ENCODE measurements at places on chromosomes 16 and 17. TPM values are rescaled to one million over a fixed set of nuclear protein-coding genes. Genes with fewer than 3 reads are reported as not detected.

Gene SP2
- total RNA-seq = 11.9 TPM

Gene TP53TG3F
- total RNA-seq = not detected

Gene AGRP
- total RNA-seq = not detected

Gene MYOCD
- 2.5 TPM for total RNA-seq

GRCh38 chr16:74296104-74296431, 546 bp upstream of the PSMD7 start:
- H3K4me3 ChIP-seq = peak overlapping the region; percentile 96
- H3K36me3 ChIP-seq = peaks cover 17% of the 10 kb centered on the region
- no peak for DNase-seq
- H3K27ac ChIP-seq = peak overlapping the region; percentile 97

DNA sequence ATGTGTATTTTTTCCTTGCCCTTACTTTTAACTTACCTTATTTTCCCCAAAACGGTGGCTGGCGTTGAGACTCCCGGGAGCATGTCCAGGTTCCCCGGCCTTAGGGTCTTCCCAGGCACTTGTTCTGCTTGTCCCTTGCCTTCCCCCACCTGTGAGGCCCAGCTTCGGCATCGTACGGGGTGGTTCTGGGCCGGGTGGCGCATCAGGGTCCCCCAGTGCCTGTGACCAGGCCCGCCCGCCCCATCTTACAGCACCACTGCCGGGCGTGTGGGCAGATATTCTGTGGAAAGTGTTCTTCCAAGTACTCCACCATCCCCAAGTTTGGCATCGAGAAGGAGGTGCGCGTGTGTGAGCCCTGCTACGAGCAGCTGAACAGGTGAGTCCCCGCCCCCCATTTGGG, 7.4 kb downstream of the HGS start:
- no peak overlapping the region for H3K4me3 ChIP-seq
- H3K36me3 ChIP-seq = peaks cover 3% of the 10 kb centered on the region
- H3K27me3 ChIP-seq = no peaks in the 10 kb centered on the region
- H3K27ac ChIP-seq = no peak overlapping the region
- no peak for DNase-seq
- no peaks in the 10 kb centered on the region for H3K4me1 ChIP-seq

DNA sequence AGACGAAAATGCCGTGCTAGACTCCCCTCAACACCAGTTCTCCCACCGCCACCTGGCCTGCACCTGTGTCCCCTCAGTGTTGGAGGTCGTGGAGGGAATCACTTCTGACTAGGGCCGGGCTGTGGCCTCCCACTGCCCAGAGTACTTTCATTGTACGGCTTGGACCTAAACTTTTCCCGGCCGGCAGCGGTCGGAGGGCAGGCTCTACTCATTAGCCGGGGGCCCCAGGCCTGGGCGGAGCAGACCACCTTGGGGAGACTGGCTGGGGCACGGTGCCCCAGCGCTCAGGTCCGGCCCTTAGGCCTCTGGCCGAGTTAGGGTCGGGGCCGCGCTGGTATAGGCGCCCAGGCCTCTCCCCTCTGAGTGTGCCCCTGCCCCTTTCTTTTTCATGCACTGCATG, 639 bp downstream of the CLDN6 start:
- H3K27ac ChIP-seq = no peak overlapping the region
- H3K4me3 ChIP-seq = no peak overlapping the region
- H3K27me3 ChIP-seq = peaks cover 32% of the 10 kb centered on the region
- no peaks in the 10 kb centered on the region for H3K36me3 ChIP-seq

GRCh38 chr17:32490101-32490482, 3.3 kb downstream of the CDK5R1 start:
- DNase-seq = peak; percentile 80
- peak overlapping the region; percentile 53 for H3K4me3 ChIP-seq
- no peak overlapping the region for H3K27ac ChIP-seq
- H3K36me3 ChIP-seq = peaks cover 40% of the 10 kb centered on the region

DNA sequence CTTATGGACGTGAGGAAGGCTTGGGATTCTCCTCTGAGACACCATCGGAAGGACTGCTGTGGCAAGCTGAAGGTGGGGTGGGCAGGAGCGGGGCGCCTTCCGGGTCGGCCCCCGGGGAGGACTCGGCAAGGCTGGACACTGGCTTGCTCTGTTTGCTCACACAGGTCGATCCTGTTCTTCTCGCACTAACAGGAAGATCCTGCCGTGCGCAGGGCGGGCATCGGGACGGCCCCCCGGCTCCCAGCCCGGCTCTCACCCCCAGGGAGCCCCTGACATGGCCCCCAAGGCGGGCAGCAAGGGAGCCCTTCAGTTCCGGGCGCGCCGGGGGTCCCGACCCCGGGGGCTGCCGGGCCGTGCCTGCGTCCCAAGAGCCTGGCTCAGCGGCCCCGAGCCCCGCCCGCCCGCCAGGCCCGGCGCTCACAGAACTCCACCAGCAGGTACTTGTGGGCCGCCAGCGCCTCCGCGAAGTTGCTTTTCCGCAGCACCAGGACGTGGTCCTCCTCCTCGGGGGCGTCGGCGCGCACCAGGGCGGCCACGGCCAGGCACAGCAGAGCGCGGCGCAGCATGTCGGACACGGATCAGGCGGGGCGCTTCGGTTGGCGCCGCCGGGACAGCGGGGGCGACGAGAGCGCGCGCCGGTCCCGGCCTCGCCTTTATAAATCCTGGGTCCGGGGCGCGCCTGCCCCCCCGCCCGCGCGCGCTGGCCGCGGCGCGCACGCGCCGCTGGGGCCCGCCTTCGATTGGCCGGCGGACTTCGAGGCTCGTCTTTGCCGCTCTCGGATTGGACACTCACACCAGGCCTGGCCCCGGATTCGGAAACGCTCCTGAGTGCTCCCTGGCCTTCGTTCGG, at the start of gene P4HB:
TSS of gene P4HB (minus strand) at position 630 of the 850 bp plus-strand sequence. CDS start at position 566, 64 bp downstream.
- peak; percentile 98 for DNase-seq

- no peak for DNase-seq
- H3K4me1 ChIP-seq = no peaks in the 10 kb centered on the region
- H3K4me3 ChIP-seq = no peak overlapping the region
- H3K36me3 ChIP-seq = no peaks in the 10 kb centered on the region
- H3K27ac ChIP-seq = no peak overlapping the region
Observed at GRCh38 chr17:69450918-69451317, 36.4 kb downstream of the MAP2K6 start.

GRCh38 chr17:28033972-28034714, 8.3 kb upstream of the NLK start:
- peaks cover 14% of the 10 kb centered on the region for H3K4me1 ChIP-seq
- no peaks in the 10 kb centered on the region for H3K36me3 ChIP-seq
- no peaks in the 10 kb centered on the region for H3K27me3 ChIP-seq
- DNase-seq = no peak
- peak overlapping the region; percentile 4 for H3K27ac ChIP-seq
- no peak overlapping the region for H3K4me3 ChIP-seq

DNA sequence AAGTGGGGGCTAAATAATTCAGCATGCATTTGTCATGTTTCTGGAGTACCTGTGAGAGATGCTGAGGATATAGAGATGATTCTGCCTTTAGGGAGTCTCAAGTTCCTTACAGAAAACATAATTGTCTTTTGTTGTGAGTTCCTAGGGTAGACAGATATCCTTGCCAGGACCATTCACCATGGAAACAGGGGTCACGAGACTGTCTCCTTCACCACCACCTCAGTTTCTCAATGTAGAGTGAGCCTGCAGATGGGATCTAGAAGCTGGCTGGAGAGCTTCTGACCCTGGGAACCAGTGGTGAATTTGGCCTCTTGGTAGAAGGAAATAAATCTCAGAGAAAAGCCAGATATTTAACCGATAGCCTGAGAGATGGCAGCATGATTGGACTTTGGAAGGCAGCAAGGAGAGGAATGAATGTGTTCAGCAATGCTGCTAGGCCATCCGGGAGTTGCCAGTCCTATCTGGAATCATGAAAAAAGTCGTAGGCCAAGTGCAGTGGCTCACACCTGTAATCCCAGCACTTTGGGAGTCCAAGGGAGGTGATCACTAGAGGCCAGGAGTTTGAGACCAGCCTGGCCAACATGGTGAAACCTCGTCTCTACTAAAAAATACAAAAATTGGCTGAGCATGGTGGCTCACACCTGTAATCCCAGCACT, 7.4 kb upstream of the HDAC5 start:
- H3K36me3 ChIP-seq = no peaks in the 10 kb centered on the region
- H3K27me3 ChIP-seq = no peaks in the 10 kb centered on the region
- no peak overlapping the region for H3K4me3 ChIP-seq
- no peak overlapping the region for H3K27ac ChIP-seq
- H3K4me1 ChIP-seq = no peaks in the 10 kb centered on the region

DNA sequence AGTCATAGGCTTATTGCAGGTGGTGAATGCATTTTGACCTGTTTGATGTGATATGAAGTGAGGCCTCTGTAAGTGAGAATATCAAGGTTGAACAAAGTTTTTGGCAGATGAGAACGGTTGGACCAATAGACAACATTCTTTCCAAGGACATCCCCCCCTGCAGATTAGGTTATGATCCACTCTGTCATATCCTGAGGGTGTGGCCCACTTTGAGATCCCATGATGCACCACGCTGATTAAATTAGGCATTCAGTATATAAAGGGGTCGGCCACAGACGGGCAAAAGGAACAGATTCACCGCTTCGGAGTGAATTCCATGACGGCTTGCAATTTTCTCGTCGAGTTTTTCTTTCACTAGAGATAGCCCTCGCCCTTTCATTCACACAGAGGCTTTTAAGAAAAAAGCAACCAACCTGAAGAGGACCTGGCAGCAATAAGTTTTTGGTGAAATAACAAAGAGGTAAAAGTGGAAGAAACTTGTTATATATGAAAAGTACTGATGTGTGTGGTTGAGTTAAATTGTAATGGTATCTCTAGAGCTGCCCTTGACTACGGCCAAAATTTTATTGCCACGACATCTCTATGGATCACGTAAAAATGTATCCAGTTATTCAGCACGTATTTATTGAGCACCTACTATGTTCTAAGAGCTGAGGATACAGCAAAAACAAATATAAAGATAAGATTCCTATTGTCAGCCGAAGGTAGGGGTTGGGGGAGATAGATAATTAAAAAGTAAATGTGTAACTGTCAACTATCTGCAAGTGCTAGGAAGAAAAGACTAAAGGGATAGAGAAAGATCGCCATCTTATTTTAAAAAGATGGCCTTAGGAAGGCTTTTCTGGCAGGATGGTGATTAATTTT, 1.7 kb upstream of the RBBP6 start:
- H3K36me3 ChIP-seq = no peaks in the 10 kb centered on the region
- no peak overlapping the region for H3K4me3 ChIP-seq
- peak overlapping the region; percentile 100 for H3K27ac ChIP-seq
- H3K27me3 ChIP-seq = no peaks in the 10 kb centered on the region

DNA sequence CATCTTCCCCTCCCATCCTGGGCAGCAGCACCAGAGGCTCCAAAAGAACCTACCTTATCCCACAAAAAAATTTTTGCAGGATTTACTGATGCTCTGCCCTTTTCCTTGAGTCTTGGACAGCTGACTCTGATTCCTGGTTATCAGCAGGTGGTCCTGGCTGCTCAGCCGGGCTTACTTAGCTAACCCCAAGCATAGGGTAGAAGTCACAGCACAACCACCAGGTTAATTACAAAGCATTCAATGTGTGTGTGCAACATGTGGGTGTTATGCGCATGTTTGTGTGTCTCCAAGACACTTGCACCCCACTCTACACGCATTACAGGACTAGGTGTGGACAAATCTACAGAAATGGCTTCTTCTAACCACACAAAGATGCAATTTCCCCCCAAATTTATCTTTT, 36.3 kb downstream of the PECAM1 start:
- H3K36me3 ChIP-seq = peaks cover 100% of the 10 kb centered on the region
- H3K4me3 ChIP-seq = no peak overlapping the region
- peaks cover 30% of the 10 kb centered on the region for H3K4me1 ChIP-seq

- H3K4me3 ChIP-seq = no peak overlapping the region
- H3K36me3 ChIP-seq = no peaks in the 10 kb centered on the region
- H3K27me3 ChIP-seq = no peaks in the 10 kb centered on the region
- DNase-seq = no peak
- no peaks in the 10 kb centered on the region for H3K4me1 ChIP-seq
- no peak overlapping the region for H3K27ac ChIP-seq
Observed at GRCh38 chr16:25488435-25488834, 203.3 kb upstream of the HS3ST4 start.

DNA sequence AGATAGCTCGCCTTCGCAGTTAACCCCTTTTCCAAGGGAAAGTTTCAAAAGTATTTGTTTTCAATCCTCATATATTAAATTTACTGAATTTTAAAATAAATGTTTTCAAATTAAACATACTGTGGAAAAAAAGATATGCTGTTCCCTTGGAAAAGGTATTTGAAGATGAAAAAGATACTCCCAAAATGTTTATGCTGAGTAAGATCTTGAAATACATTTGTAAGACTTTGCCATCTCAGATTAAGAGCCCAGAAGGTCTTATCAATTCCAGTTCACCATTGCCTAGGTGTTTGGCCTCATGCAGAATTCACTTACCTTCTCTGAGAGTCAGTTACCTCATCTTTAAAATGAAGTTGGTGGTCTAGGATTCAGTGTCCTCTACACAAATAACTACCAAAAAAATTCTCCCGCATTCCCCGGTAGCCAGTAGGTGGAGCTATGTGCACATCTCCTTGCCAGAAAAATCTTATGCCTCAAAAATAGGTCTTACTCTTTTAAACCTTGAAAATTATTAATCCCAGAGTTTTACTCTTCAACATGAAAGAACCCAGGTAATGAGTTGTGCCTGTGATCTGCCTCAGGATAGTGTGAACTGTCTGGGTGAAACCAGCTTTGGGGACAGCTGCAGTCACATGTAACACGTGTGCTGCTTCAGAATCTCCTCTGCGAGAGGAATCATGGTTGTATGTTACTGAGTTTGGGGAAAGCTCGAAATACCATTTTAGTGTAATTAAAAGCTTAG, 178.3 kb downstream of the MRTFB start:
- no peak overlapping the region for H3K27ac ChIP-seq
- H3K4me1 ChIP-seq = no peaks in the 10 kb centered on the region
- H3K27me3 ChIP-seq = no peaks in the 10 kb centered on the region

DNA sequence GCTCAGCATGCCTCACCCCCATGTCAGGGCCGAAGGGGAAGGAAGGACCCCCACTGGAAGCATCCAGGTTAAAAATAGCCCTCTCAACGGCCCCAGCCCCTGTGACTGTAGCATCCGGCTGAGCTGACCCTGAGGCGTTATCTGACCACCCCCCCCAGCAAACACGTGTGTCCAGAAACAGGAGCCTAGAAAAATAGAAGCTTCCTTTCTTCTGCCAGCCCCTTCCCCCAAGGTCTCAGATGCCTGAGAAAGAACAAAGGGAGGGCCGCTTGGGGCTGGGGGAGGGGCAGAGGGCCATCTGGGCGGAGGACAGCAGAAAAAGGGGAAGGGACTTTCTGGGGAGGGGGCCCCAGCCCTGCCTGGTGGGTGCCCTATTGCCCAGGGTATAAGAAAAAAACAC, 55.8 kb downstream of the ACTG1 start:
- no peak for DNase-seq
- peaks cover 49% of the 10 kb centered on the region for H3K4me1 ChIP-seq
- no peaks in the 10 kb centered on the region for H3K27me3 ChIP-seq
- H3K4me3 ChIP-seq = no peak overlapping the region

DNA sequence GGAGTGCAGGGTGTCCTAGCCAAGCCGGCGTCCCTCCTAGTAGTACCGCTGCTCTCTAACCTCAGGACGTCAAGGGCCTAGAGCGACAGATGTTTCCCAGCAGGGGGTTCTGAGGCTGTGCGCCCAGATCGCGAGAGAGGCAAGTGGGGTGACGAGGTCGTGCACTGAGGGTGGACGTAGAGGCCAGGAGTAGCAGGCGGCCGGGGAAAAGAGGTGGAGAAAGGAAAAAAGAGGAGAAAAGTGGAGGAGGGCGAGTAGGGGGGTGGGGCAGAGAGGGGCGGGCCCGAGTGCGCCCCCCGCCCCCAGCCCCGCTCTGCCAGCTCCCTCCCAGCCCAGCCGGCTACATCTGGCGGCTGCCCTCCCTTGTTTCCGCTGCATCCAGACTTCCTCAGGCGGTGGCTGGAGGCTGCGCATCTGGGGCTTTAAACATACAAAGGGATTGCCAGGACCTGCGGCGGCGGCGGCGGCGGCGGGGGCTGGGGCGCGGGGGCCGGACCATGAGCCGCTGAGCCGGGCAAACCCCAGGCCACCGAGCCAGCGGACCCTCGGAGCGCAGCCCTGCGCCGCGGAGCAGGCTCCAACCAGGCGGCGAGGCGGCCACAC, at the start of gene MMP2:
TSS of gene MMP2 (plus strand) at position 372 of the 603 bp plus-strand sequence. CDS start 282 bp downstream, outside the sequence.
- H3K4me1 ChIP-seq = peaks cover 25% of the 10 kb centered on the region
- peak within 1 kb of the TSS; percentile 79 for H3K27ac ChIP-seq
- no peak for DNase-seq
- H3K4me3 ChIP-seq = peak within 1 kb of the TSS; percentile 66
